ENCODE measurements at places on chromosomes 3 and 15.

- no peak for DNase-seq
These were observed 99.0 kb downstream of the MITF start for GRCh38 chr3:69838217-69838616.

DNA sequence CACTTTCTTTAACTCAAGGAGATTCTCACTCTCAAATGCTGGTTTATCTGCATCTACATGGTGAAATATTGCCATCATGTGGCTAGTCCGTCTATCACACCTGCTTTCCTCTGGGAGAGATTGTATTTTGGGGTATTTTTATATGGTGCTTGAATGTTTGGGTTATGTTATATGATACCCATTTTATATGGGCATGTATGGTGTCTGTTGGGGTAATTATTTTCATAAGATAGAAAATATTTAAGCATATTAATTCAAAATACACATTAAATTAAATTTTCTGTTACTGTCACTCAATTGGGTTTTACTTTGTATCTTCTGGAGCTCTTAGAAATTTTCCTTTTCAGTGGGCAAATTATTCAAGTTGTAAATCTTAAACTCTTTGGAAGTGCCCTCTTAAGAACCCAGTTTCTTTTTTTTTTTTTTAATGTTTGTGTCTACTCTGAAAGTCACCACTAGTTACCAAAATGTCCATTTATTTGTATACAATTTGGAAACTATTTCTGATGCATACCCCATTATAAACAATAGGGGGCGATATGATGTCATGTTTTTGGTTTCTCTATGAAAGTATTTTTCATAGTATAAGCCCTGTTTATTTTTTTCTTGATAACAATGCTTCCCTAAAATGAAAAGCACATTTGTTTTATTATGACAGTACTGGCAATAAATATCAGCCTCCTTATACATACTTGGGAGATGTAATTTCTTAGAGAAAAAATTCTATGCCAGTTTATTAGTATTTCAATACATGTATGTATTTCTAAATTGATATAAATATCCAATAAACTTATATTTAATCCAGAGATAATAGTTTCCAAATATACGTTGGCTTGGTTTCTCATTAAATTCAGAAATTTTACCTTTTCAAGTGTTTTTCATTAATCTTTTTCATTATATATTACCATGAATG is 36.1 kb upstream of the PLSCR5 start:
- DNase-seq, result no peak

GRCh38 chr3:194396859-194397756 is 2.0 kb downstream of the GP5 start:
- DNase-seq, result no peak

- DNase-seq, result no peak
These were observed 29.7 kb downstream of the DNASE1L3 start for GRCh38 chr3:58180940-58181587.

GRCh38 chr3:13064964-13065363 is 8.3 kb downstream of the IQSEC1 start:
- DNase-seq, result no peak

DNA sequence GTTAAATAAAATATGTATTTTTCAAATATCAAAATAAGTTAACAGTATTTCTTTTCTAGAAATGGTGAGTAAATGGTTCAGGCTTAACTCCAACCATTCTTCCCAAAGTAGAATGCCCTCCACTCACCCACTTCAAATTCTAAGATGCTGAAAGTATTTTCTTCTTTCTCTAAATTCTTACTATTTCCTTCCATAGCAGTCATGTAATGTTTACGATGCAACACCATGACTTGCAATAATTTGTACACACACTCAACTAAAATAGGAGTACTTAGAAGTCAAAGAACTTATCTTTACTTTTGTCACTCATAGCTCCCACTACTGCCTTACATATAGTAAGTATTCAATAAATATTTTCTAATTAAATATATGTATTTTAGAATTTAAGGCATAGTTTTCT is 65.0 kb downstream of the AQR start:
- DNase-seq, result no peak
